ENCODE measurements at places on chromosomes 12 and 14. TPM values are rescaled to one million over a fixed set of nuclear protein-coding genes. Genes with fewer than 3 reads are reported as not detected.

The PDE3A gene
- total RNA-seq = 0.02 TPM

DNA sequence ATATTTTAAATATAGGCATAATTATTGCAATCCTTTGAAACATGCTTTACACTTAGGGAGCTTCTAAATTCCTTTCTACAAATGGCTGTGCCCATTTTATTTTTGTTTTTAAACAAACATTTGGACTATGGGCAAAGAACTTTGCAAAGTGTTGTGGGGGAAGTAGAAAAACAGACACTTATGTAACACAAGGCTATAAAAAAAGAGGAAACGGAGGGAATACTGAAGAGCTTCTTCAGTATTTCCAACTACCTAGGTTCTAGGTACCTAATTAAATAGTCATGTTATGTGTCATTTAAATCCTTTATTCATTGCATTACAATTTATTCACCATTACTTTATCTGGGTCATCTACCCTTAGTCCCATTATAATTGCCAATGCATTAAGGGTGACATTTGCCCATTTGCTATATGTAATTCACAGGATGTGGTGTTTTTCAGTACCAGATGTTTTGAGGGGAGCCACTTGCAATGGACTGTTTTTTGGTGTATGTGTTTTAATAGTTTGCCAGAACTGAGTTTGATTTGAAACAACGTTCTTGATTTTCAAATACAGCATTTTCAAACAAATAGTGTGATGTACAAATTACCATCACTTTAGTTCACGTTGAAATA is 1.5 kb upstream of the MSRB3 start:
- DNase-seq = no peak

- no peak for DNase-seq
Observed at GRCh38 chr12:103462675-103463074, 33.1 kb downstream of the C12orf42 start.

DNA sequence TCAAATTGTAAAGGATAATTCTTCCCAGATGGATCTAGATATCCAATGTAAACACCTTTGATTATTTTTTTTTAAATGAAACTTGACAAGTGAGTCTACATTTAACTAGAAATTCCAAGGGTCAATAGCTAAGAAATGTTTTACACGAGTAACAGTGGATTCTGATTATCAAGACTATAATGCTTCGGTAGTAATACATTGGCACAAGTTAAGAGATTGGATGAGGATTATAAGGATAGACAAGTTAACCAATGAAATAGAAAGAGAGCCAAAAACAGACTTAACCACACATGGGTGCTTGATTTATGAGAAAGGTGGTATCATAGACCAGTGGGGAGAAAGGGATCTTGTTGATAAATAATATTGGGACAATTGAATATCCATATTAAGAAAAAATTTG is 40.3 kb upstream of the PCED1B start:
- no peak for DNase-seq

The RD3L gene
- total RNA-seq = not detected

The MAP3K9 gene
- 0.58 TPM for total RNA-seq

DNA sequence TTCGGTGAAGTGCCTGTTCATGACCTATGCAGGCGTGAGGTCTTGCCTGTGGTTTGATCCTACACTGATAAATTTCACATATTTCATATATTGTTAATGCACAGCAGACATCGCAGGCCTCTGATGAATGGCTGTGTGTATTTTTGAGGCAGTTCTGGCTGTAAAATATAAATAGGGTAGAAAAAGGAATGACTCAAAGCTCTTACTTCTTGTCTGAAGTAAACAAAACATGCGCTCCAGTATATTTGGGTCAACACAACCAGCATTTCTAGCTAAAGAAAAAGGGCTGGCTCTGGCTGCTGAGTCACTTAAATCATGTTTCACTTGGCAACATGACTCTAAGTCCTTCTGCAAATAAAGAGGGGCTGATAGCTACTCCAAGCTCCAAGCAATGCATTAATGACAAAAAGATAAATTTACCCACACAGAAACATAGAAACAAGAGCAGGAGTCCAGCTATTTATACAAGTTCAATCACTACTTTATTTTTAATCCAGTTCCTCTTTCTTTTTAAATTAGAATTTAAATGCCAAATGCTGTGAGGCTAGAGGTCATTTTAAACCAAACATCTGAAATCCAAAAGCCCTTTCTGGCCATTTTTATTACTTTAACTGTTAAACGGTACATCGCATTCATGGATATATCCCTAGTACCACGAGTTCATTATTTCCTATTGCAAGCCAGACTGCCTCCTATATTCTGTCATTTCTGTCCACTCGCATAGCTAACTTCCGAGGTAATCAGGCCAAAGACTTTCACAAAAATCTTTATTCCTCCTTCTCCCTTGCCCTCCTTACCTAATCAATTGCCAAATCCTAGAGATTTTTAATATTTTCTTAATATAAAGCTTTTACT is 54.3 kb upstream of the TMCC3 start:
- DNase-seq = no peak

DNA sequence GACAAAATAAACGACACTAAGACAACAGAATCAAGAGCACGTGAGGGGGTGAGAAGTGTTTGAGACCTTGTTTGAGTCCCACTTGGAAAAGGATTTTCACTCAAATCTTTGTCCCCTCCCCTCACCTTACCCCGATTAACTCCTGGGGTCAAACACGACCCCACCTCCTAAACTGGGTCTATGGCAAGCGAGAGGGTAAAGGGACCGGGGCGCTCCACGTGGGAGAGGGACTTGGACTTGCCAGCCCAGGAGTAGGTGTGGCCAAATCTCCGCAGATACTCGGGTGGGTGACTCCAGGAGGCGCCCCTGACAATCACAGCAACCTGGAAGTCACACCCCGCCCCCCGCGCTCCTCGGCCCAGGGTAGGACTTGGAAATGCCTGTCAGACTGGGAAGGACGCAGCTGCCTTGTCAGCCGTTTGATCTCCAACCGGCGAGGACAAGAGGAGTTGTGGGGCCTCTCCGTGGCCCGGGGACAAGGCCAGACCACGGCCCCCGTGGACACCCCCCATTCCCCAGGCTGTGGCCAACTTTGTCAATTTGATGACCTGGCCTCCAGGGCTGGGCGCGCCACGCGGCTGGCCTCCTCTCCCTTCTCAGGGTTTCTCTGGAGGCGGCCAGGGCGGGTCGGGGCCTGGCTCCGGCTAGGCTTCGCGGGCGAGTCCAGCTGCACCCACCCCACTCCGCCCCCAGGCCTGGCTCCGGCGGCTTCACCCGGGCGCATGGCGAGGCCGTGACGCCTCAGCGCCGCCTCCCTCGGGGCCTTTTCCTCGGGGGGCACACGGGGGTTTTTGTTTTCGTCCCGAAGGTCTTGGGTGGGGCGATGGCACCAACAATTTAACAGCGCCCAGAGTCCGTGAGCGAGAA is 1.1 kb upstream of the BCL11B start:
- no peak for DNase-seq

Measured in K562 (cell line).